ENCODE measurements at places on chromosomes 12 and 14.

DNA sequence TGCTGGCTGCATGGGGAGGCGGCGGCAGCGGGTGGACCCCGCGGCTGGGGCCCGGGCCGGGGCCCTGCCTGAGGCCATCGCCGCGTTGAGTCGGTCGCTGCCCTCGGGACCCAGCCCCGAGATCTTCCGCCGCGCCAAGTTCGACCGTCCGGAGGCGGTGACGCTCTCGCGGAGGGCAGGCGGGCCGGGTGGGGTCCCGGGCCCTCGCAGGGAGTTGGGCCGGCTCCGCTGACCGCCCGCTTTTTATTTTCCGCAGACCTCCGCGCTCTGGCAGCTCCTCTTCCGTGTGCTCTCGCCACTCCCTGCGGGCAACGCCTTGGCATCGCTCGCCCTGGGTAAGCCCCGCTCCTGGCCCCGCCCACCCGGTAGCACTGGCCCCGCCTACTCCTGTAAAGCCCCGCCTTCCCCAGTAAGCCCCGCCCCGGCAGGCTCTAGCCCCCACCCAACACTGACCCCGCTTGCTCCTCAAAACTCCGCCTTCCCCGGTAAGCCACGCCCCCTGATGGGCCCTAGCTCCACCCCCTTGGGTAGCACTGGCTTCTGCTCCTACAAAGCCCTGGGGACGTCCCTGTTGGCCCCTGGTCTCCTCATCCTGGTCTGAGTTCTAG, 424 bp downstream of the TEDC1 start:
- no peak for DNase-seq

DNA sequence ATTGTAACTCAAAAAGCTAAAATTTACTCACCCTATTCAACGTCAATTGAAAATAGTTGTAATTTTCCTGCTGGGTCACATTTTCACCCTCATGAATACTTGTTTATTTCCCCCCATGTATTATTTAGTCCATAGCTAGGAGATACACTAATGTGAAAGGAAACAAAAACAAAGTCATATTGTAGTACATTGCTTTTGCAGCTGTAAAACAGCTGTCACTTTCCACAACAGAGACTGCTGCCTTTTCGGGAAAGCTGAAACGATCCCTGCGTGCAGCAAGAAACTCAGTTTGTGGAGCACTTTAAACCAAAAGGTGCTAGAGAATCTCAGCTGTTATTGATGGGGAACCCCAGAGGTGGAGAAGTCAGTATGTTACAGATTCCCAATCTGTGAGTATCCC, 4.3 kb downstream of the RACGAP1 start:
- no peak for DNase-seq

- DNase-seq = no peak
Observed at GRCh38 chr14:105205673-105206208, 24.6 kb upstream of the NUDT14 start.

DNA sequence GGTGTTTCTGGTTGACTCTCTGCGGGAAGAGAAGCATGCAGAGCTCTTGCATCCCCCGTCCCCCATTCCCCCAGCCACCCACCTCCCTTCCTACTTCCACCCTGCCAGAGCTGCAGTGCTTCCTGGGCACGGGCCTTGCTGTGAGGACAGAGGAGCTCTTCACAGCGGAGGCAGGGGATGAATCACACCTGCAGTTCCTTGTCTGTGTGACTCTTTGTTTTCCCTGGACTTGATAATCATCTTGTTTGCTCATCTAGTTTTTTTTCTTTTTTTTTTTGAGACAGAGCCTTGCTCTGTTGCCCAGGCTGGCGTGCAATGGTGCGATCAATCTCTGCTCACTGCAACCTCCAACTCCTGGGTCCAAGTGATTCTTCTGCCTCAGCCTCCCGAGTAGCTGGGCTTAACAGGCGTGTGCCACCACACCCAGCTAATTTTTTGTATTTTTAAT, 27.8 kb downstream of the ANKRD9 start:
- DNase-seq = no peak

DNA sequence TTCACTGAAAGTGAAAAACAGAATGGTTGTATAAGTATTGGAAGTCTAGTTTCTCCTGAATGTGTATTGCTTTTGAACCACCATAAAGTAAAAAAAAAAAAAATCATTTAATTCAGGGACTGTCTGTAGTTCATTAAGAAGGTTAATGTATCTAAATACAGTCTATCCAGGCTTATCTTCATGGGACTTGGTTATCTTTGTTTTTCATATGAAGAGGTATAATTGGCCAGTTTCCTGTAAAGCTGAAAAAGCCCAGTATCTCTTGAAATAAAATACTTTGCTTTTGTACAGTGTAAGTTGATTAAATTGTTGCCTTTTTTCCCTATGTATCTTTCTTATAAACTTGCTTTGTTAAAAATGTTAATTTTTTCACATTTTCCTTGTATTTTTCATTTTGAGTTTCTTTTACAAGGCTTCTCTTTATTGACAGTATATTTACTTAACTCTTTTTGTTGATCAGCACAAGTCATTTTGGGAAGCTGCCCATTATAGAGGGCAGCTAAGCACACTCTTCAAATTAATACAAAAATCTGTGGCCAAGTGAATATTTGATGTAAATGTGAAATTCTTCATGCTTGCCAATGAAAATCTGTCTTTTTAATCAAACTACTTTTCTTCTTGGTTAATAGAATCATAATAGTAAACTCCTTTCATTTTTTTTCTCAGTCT, 156.0 kb downstream of the TMTC3 start:
- DNase-seq = no peak

DNA sequence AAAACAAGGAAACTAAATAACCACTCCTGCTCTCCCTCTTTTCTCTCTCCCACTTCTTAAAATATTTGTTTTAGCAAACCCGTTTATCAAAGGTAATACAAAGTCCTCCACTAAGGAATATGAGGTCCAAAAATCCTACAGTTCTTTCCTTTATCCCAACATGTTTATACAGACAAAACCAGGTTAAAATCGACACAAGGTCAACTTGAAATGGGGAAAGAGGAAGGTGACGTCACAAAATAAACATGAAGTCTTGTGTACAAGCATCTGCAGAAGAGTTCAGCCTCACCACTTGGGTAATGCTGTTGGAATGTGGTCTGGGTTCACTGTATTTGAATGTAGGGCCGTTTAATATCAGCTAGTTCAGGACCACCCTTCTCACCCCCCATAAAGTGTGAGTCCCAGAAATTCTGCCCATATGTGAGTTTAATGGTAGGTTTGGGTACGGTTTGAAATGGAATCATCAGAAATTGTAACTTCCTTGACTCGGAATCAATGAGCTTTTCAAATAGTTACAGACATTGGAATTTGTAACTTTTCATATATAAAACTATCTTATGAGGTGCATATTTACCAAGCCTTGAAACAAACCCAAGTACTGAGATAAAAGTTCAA, 120.0 kb upstream of the SLC38A2 start:
- peak; percentile 59 for DNase-seq

GRCh38 chr14:23494223-23494622, 24.7 kb downstream of the NGDN start:
- no peak for DNase-seq

DNA sequence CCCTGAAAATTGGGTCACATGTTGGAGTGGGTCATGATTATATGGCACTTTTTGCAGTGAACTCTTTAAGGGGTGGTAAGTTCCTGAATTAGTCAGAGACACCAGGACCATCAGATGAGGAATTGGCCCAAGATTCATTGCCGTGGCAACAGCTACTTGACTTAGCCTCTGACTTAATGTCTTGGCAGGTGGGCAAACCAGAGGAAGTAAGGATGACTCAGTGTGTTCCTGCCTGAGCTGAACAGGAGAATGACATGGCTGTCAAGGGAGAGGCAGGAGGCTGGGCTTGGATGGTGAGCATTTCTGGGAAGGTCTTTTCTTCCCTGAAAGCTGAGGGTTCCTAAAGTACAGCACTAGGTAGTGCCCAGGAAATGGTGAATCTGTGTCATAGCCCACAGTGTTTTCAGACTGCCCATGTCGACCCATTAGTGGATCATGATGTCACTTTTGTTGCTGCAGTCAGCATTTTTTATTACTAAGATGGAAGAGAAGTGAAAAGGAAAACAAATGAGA, 170.1 kb upstream of the PWP1 start:
- peak; percentile 93 for DNase-seq

GRCh38 chr12:67666605-67667004, 18.1 kb downstream of the DYRK2 start:
- no peak for DNase-seq

DNA sequence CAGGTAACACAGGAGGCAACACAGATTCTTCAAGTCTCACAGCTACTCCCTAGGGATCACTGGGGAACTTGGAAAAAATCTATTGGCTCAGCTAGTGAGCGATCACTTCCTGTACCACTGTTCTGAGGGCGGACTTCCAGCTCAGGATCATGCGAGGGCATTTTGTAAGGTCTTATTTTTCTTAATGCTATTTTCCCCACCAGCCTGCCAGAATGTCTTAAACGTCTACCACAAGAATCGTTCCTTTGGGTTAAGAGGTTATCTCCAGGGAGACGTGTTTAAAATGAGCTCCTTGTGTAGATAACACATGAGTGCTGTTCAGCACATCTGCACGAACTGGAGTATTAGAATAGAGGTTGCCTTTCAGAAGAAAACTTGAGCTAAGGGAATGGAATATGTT, 162.6 kb downstream of the ETNK1 start:
- no peak for DNase-seq

- no peak for DNase-seq
Observed at GRCh38 chr12:90027889-90028634, 319.4 kb upstream of the ATP2B1 start.

GRCh38 chr12:49626169-49626835, 2.9 kb downstream of the PRPF40B start:
- no peak for DNase-seq

DNA sequence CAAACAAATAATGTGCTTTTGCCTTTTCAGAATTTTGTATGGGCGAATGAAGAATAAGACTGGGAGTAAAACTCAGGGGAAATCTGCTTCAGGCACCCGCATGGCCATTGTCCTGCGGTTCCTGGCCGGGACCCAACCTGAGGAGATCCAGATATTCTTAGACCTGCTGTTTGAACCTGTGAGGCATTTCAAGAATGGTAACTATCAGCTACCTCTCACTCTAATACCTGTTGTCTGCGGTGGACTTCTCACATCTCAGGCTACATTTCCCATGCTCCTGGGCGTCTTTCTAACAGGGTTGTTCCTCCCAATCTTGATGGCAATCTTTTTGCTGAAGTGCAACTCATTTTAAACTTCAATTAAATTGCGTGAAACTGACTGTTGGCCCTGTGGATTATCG, 47.1 kb downstream of the UTP20 start:
- DNase-seq = no peak

DNA sequence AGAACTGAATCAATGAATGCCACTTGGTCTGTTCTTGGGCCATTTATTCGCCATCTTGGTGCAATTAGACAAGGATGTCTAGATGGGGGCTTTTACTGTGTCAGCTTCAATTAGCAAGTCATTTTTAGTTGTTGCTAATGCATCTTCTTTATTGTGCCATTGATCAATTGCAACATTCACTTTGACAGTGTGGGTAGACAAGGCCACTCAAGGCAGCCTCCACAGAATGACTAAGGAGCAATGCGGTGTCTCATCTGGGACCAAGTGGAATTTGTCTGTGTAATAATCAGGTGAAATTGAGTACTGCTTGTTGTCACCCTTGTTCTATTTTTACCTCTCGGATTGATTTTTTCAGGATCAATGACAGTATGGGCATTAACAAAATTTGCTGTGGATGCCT, 275.9 kb downstream of the CACNA1C start:
- DNase-seq = no peak

- no peak for DNase-seq
Observed at GRCh38 chr14:53175375-53175774, 22.3 kb upstream of the DDHD1 start.

DNA sequence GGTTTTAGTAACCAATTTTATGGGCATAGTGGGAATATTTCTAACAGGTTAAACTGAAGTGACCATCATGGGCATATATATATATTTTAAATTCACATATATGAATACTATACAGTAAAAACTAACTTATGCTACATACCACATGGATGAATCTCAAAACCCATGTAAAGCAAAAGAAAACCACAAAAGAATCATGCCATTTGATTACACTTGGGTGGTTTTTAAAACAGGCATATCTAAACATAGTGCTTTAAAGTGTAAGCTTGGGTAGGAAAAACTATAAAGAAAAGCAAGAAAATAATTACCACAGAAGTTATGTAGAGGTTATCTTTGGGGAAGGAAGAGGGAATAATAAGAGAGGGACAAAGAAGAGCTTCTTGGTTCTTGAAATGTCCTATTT, 326.1 kb downstream of the NAV3 start:
- DNase-seq = no peak

DNA sequence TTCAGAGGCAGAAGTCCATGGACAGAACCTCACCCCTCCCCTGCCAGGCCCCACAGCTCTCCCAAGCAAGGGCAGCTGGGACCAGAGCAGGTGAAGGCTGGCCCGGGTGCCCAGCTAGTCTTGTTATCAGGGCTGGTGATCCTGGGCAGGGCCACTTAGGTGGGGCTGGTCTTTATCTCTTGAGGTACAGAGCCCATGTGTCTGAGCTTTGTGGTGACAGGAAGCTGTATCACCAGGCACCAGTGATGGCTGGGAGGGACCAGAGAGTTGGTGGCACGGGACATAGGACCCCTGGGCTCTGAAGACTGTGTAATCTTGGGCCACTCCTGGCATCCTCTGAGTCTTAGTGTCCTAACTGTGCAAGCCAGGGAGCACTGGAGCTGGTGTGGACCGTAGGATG, 12.8 kb upstream of the HPD start:
- DNase-seq = no peak

DNA sequence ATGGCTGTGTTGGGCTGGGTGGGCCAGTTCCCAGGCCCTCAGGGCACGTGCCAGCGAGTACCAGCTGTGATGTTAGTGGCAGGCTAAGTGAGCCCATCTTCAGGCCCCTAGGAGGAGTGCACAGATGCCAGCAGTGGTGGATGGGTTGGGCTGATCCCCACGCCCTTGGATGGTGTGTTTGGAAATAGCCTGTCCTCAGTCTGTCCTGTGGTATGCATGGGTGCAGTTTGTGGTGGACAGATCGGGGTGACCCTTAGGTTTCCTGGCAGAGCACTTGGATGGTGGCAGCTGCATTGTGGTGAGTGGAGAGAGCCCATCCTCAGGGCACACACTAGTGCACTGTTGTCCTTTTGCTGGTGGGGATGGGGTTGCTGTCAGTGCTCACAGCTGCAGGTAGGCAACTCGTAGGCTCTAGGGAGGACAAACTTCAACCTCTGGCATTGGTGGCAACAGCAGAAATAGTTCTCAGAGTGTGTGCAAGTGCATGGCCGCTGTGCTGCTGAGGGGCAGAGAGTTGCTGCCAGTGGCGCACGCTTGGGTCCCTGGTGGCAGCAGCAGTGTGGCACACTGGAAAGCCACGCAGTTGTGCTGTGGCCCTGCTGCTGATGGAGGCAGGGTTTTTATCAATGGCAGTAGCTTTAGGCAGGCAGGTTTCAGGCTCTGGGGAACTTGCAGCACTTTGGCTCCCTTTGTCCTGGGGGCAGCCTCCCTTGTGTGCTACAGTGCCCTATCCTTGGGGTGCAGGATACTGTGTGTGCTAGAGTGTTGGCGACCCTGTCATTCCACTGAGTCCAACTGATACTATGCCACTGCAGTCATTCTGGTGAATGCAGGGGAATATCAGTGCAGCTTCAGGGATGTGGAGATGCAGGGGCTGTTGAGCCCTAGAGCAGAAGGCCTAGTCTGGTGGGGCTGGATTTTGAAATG, 65.5 kb downstream of the FBXO33 start:
- no peak for DNase-seq

All from astrocyte of the cerebellum (primary cell).